ENCODE measurements at places on chromosomes 6 and 20. TPM values are rescaled to one million over a fixed set of nuclear protein-coding genes. Genes with fewer than 3 reads are reported as not detected.

The CGAS gene
- 8.3 TPM for total RNA-seq

- no peak for DNase-seq
These were observed 768.4 kb downstream of the TFAP2A start for GRCh38 chr6:9646342-9647070.

- DNase-seq: no peak
These were observed 76.0 kb downstream of the ANKRD6 start for GRCh38 chr6:89508755-89509563.

DNA sequence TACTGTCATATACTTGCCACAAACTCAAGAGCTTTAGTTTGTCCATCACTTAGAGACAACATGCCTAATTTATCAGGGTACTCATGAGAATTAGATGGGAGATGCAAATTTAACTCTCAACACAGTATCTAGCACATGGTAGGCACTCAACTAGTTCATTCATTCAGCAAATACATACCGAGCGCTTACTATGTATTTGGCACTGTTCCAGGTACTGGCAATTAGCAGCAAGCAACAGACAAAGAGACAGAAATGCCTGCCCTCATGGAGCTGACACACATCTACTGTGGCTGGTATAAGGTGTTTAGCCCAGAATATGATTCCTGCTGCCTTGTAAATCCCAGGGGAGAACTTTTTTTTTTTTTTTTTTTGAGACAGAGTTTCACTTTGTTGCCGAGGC lies 4.8 kb downstream of the MICAL1 start:
- no peak for DNase-seq

The RAET1L gene
- total RNA-seq: not detected

DNA sequence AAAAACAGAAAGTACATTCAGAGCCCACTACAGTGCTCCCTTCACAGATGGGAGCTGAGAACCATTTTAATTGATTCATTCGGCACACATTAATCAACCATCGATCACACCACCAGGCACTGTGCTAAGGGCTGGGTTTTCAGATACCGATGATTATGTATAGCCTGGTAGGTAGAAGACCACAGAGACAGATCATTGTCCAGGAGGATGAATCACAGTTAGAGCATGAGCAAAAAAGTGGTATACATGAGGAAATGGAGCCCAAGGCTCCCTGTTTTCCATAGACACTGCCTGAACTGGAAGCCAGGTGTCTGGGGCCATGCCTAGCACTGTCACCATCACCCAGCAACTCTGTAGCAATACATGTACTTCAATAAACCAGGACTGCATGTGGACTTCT lies 9.0 kb upstream of the PRDM1 start:
- DNase-seq: no peak

DNA sequence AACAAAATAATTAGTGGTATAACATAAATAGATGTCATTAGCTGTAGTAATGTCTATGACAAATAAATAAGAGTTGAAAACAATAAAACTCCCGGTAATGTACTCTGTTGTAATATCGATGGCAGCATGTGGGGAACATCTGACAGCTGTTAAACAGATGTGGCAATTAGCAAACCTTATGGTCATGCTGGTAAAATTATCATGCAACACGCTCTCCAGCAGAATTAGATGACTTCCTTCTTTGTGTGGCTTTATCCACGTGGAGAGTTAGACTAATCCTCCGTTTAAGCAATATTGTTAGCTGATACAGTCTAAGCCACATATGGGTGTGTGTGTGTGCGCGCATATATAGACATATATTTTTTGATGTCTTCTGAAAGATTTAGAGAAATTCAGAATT lies 77.7 kb upstream of the ZFP64 start:
- DNase-seq: peak; percentile 15

GRCh38 chr20:50153153-50153499 lies 397 bp downstream of the PEDS1 start:
- no peak for DNase-seq

- no peak for DNase-seq
These were observed 43.3 kb downstream of the IL20RA start for GRCh38 chr6:137001299-137001976.

DNA sequence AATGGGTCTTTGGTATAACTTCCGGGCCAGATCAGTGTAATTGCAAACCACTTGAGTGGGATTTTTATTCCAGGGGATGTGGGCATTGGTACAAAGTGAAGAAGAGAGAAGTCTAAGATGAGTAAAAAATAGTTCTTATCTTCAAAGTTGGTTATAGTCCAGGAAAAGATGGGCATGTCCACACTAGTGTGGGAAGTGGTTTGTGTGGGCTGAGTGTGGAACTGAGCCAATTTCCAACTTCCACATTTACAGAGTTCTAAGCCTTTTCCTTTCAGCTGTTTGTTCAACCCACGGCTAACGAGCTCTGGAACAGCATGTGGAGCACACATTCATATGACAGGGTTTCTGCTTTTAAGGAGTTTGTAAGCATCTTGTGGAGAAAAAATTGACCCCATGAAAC lies 72.3 kb upstream of the IFNGR1 start:
- DNase-seq: peak; percentile 83

GRCh38 chr6:91276315-91276714 lies 689.4 kb upstream of the MAP3K7 start:
- DNase-seq: peak; percentile 18

DNA sequence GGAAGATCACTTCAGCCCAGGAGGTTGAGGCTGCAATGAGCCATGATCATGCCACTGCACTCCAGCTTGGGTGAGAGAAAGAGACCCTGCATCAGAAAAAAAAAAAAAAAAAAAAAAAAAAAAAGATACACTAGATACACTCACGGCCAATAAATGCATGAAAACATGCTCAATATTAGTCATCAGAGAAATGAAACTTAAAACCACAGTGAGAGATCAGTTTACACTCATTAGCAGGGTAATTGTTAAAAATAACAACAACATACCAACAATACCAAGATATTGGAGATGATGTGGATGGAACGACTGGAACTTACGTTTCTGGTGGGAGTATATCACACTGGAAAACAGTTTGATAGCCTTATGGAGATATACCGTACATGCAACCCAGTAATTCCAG lies 29.9 kb downstream of the HS3ST5 start:
- no peak for DNase-seq

DNA sequence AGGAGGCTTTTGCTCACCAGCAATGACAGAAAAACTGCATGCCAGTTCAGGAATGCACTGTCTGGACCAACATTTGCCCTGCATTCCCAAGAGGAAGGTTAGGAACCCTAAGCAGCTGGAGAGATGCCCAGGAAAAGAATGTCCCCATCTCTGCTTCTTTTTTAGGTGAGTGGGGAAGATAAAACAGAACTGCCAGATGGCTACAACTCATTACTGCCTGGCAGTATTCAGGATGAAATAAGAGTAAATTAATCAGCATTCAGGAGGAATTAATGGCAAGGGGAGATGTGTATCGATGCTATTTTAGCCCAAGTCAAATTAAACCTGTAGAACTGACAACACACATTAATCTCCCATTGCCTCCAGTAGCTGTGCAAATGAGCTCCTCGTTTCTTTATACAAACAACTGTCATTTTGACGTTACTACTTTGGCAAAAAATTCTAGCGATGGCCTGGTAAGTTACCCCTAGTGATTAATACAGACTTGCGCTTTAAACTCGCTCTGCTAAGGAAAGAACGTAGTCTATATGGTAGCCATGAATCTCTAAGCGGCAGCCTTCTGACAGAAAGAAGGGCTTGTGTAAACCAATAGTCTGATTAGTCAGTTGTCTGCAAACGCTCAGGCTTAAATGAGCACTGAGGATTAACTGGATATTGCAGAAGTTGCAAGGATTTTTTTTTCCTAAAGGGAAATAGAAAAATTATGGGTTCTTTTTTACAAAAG lies 16.7 kb upstream of the SMLR1 start:
- no peak for DNase-seq

GRCh38 chr6:112198582-112198981 lies 55.8 kb downstream of the LAMA4 start:
- DNase-seq: no peak

The ALDH8A1 gene
- 0.27 TPM for total RNA-seq

The CPNE5 gene
- 0.81 TPM for total RNA-seq

The C6orf120 gene
- total RNA-seq: 15.1 TPM

The TREM2 gene
- not detected for total RNA-seq

- DNase-seq: no peak
These were observed 12.5 kb downstream of the ETV7 start for GRCh38 chr6:36374972-36375371.

DNA sequence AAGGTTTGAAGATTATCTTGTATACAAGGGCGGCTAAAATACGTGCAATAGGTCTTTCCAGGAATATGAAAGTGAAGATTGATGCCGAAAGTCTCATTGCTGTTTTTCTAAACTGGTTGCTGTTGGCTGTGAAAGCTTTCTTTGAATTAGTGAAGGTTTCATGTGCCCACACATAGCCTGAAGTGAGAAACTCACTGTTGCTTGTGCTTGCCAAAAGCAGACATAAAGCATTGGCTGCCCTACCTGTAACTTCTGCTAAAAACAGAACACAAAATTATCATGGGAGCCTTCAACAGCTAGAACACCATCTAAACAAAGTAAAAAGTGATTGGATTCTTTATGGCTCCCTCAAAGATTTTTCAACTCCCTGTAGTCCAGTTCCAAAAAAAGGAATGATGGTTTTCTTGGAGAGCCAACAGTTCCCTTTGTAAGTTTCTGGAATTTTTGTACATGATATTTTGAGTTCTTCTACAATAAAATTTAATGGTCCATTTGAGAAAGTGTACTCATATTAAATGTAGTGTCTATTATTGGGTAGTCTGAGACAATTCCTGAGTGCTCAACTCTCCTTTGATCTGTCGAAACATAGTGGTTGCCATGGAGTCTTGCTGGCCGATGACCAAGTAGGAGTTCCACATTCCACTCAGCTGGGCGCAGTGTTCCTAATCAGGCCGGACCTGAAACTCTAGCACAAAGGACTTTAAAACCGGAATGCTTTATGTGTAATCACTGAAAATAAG lies 68.5 kb downstream of the PLEKHG1 start:
- DNase-seq: no peak

The TRAPPC3L gene
- total RNA-seq: not detected

The IMPG1 gene
- total RNA-seq: not detected

The ZC2HC1B gene
- not detected for total RNA-seq

DNA sequence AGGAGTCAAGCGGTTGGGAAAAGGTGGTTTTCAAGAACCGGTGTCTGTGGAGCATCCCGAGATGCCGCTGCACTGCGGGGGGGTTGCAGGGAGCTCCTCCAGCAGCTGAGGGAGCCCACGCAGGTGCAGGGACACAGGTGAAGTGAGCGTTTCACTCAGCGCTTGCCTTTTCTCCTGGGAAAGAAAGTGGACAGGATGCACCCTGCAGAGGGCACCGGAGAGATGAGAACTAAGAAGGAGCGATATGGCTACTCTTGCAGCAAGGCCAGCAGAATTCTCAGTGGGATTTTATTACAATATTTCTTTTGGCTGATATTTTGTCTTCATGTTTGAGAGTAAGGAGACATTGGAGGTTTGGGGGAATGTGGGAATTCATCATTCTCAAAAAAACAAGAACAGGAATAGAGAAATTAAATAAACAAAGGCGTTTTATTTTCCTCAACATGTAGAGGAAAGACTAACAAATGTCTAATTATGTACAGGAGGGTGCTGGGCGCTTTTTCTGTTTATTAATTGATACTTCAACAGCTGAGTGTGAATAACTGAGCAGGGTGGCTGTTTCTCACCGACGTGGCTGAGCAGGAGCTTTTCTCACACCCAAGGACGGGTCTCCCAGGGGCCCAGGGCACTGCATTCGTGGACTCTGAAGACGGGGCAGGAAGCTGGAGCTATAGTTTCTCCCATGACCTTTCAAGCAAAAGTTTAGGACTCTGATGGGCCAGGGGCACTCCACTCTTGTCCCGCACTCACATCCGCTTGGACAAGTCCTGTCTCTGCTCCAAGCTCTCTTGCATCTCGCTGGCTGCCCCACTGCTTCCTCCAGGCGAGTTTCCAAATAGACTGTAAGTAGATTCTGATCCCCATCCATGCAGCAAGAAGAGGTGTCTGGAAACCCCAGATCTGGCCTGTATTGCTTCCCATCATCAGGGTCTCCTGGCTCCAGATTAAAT lies 176.1 kb downstream of the SMOC2 start:
- DNase-seq: no peak

The CRISP3 gene
- under 0.01 TPM for total RNA-seq

The GNAS-AS1 gene
- under 0.01 TPM for total RNA-seq

The SLPI gene
- total RNA-seq: not detected

DNA sequence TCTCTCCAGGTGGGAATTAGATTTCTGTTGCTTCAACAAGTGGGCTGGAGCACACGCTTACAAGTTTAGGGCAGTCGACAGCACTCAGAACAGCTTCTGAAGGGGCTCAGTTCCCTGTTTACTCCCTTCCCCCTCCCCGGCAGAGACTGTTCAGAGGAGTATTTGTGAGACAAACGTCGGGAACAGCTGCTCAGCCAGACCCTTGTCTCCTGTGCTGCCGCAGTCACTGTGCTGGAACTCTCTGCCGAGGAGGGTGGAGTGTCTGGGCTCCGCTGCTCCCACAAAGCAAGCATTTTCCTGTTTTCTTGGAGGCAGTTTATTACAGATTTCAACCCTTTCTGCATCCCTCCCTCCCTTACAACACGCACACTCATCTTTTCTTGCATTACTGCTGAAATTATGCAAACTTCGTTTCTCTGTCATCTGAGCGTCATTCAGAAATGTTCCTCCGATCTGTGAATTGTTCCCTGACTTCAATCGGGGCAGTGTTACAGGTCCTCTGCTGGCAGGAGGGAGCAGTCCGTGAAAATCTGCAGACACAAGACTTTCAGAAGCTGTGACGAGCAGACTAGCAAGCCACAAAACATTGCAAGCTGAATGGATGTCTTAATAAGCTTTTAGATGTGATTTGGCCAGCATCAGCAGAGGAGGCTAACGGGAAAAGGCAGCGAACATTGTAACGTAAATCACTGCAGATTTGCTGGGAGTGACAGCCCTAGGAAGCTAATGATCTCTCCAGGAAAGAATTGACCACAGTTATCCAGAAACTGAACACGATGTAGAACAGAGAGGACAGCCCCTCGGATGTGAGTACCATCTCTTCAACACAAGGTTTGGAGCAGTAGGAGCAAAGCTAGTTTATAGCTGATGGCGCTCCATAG lies 76.2 kb downstream of the LYRM2 start:
- DNase-seq: no peak

DNA sequence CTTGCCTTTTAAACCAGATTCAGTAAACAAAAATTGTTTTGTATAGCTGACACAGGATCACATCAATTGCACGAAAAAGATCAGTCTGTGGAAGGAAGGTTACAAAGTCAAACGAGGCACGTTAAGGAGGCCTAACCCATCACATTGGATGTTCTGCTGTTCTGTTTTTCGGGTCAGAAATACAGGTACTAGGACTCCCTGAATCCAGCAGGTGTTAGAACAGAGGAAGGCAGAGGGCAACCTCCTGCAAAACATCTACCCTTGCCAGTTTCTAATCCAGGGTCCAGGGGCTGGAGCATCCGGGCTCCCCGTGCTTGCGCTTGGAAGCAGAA lies 64.6 kb downstream of the PLG start:
- DNase-seq: no peak

Measured in hematopoietic multipotent progenitor cell (in vitro differentiated cells).